ENCODE measurements at places on chromosomes 13 and 19.

GRCh38 chr19:53357821-53358581, 7.5 kb upstream of the ZNF525 start:
- DNase-seq = no peak

DNA sequence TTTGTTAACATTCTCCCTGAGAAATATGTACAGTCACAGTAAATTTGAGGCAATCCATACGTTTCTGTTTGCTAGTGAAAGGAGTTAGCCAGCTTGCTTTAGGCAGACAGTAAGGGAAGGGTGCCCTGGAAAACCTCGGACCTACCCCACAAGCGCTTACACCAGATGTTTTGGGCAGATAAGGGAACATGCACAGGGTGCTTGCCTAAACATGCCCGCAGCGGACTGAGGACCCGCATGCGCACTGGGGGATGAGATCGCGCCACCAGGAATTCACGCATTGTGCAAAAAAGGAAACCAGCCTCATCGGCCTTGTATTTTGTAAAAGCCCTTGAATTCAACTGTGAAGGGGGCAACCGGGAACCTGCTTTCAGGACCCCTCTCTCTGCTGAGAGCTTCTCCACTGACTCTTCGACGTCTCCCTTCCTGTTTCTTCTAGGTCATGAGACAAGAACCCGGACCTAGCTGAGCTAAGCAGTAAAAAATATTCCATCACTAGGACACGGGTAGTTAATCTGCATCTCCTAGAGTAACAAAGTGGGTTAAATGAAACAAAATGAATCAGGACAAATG, 1399.2 kb upstream of the ATXN8OS start:
- no peak for DNase-seq

- DNase-seq = no peak
Observed at GRCh38 chr13:26061256-26061655, 9.4 kb upstream of the SHISA2 start.

- DNase-seq = no peak
Observed at GRCh38 chr19:46656541-46656940, 4.4 kb downstream of the DACT3 start.

GRCh38 chr19:16324384-16325160, at the start of gene KLF2:
Gene KLF2, plus strand, starts transcription at chr19:16324826. Its CDS starts 98 bp downstream, at chr19:16324924.
- DNase-seq = peak; percentile 86

GRCh38 chr13:51380269-51380668, 40.8 kb downstream of the SERPINE3 start:
- no peak for DNase-seq

DNA sequence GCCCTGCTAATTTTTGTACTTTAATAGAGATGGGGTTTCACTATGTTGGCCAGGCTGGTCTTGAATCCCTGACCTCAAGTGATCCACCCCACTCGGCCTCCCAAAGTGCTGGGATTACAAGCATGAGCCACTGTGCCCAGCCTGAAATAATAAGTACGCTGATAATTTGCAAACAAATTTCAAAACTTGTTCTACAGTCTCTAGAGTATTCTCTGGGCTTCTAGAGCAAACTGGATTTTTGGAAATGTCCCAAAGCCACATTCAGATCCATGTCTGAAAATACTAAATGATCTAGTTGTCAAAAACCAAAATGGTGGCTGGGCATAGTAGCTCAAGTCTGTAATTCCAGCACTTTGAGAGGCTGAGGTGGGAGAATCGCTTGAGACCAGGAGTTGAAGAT, 39.9 kb upstream of the PSPC1 start:
- DNase-seq = no peak

- no peak for DNase-seq
Observed at GRCh38 chr19:28066161-28066560, 1146.8 kb downstream of the UQCRFS1 start.

GRCh38 chr19:3573162-3573857, 566 bp downstream of the HMG20B start:
- peak; percentile 61 for DNase-seq

DNA sequence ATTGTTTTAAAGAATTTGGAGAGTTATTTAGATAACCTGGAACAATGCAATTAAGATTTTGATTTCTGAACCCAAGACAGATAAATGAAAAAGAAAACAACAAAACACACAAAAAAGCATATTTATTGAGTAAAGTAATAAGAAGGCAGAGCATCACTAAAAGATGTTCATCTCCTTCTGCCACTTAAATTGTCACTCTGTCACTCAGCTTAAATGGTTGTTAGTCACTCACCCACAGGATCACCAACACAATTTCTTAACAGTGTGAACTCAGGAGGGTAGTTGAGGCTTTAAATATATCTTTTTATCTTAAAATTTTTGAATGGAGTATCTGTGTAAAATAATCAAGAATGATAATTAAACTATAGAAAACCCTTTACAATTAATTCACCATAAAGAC, 1215.5 kb upstream of the PCDH20 start:
- DNase-seq = no peak

DNA sequence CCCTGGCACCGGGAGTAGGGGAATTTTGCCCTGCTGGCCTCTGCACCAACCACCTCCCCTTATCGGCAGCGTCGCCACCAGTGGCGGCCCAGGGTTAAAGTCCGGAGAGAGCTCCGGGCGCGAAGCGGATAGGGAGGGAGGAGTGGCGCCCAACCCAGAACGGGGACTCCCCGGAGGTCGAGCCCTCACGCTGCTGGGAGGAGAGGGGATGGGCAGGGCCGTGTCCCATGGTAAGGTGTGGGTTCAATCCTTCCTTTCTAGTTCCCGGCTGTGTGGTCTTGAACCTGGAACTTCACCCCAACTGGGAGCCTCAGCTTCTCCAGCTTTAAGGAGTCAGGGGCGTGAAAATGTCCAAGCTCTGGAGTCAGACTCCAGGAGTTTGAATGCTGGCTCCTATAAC, 23.3 kb upstream of the BCL3 start:
- DNase-seq = no peak

GRCh38 chr19:43596842-43597461, 557 bp downstream of the ZNF576 start:
- DNase-seq = peak; percentile 27

DNA sequence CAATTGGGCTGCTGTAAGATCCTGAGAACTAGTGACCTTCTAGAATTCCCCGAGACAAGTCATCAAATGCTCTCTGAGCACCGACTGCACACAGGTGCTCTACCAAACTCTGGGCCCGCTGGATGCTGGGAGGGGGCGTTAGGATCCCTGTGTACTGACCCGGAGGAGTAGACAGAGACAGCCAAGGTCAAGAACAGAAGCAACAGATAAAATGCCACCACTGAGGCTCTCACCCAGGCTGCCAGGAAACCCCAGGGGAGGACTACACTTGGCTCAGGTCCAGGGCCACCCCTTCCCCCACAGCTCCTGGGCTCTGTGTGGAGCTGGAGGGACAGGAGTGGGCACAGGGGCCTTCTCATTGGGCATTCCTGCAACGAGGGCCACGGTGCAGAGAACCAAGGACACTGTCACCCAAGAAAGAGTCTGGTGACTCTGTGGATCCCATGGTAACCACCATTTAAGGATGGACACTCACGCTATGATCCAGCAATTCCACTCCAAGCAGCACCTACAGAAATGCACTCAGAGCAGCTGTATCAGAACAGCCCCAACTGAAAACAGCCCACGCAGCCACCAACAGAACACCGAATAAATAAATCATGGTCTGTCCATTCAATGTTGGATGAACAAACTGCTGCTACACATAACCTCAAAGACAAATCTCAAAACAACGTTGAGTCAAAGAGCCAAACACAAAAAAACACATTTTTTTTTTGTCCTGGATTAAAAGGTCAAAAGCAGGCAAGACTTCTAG, 16.8 kb upstream of the SLC35E1 start:
- DNase-seq = no peak

DNA sequence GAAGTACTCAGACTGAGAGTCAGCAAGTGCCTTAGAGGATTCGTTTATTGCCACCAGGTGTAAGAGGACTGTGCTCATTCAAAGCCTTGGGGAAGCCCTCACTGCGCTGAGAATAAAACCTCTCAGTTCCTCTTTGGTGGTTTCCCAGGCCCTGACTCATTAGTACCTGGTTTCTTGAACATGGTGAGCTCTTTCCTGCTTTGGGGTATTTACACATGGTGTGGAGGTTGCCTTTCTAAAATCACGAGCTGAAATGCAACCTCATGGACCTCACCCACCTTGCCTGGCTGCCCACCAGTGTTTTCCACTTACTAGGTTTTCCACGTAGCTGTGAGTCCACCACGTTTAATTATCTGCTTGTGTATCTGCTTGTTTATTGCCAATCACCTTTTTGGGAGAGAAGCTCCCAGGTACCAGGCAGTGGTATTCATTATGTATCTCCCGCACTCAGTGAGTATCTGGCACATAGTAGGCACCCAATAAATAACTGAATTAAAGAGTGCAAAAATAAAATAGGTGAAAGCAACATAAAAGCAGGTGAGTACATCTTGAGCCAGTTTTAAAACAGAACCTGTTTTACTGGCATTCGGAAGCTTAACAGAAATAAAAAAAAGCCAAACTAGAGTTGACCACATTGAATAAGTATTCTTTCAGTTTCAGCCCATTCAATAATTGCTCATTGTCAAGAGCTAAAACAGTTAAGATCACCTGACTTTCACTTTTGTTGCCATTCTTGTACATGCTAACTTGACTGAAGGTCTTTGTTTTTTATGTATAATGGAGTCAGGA, 533.0 kb downstream of the MYO16 start:
- DNase-seq = peak; percentile 89

- DNase-seq = no peak
Observed at GRCh38 chr19:11458236-11458900, 22.5 kb downstream of the ELAVL3 start.

DNA sequence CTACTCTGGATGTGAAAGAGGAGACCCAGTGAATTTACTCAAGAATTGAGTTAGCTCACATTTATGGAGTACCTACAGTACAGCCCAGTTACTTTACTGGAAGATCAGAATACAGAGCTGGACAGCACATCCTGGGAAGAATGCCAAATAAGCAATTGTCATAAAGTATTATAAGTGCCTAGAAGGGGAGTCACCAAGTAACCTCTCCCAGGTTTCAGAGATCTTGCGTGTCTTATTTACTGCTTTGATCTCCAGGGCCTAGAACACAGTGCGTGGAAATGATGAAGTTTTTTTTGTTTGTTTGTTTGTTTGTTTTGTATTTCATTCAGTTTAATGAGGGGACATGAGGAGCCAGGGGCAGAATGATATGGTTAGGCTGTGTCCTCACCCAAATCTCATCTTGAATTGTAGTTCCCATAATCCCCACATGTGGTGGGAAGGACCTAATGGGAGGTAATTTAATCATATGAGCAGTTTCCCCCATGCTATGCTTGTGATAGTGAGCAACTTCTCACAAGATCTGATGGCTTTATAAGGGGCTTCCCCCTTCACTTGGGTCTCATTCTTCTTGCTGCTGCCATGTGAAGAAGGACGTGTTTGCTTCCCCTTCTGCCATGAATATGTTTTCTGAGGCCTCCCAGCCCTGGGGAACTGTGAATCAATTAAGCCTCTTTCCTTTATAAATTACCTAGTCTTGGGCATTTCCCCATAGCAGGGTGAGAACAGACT, 5.2 kb downstream of the GARRE1 start:
- DNase-seq = no peak

GRCh38 chr13:22700246-22700887, 480.4 kb upstream of the SGCG start:
- no peak for DNase-seq

GRCh38 chr13:75875450-75875849, 239.3 kb downstream of the LMO7 start:
- DNase-seq = no peak

- DNase-seq = no peak
Observed at GRCh38 chr13:30097701-30098100, 209.7 kb downstream of the KATNAL1 start.

DNA sequence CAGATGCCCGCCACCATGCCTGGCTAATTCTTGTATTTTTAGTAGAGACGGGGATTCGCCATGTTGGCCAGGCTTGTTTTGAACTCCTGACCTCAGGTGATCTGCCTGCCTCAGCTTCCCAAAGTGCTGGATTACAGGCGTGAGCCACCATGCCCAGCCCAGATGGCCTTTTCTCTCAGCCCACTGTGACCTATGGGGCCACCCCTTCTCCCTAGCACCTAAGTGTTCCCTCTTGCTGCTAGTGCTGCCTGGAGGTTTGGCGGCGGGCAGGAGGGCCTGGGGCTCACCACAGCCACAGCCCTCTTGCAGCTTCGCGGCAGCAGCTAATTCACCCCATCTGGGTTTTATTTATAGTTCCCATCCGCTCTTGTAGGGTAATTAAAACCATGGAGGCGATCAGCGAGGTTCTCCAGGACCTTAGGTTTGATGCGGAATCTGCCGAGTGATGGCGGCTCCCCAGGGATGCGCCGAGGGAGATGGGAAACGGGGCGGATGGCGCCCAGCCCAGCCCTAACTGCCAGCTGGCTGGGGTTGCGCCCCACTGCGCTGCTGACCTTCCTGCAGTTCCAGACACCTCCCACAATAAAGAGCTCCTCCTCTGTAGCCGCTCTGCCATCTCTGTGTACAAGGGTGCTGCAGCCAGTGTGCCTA, 3.3 kb downstream of the REX1BD start:
- no peak for DNase-seq

- DNase-seq = no peak
Observed at GRCh38 chr13:27607125-27607524, 13.2 kb downstream of the LNX2 start.

DNA sequence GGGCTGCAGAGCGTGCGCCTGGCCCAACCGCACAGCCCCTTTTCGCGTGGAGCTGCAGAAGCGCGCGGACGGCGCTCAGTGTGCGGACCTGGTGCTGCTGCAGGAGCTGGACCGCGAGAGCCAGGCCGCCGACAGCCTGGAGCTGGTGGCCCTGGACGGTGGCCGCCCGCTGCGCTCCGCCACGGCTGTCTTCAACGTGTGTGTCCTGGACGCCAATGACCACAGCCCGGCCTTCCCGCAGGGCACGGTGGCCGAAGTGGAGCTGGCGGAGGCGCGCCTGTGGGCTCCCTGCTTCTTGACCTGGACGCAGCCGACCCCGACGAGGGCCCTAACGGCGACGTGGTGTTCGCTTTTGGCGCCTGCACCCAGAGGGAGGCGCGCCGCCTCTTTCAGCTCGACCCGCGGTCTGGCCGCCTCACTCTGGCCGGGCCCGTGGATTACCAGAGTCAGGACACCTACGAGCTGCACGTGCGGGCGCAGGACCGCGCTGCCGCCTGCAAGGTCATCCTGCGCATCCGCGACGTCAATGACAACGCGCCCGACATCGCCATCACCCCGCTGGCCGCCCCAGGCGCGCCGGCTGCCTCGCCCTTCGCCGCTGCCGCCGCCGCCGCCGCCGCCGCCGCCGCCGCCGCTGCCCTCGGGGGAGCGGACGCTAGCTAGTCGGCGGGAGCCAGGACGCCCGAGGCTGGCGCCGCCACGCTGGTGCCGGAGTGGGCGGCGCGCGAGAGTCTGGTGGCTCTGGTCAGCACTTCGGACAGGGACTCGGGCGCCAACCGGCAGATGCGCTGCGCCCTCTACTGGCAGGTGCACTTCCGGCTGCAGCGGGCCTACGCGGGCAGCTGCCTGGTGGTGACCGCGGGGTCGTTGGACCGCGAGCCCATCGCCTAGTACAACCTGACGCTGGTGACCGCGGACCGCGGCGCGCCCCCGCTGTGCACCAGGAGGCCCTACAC, 172.2 kb downstream of the OLFM4 start:
- no peak for DNase-seq
